ENCODE measurements at places on chromosomes 5 and 9.

GRCh38 chr5:42612750-42613366, 143.8 kb upstream of the CCDC152 start:
- DNase-seq = no peak

DNA sequence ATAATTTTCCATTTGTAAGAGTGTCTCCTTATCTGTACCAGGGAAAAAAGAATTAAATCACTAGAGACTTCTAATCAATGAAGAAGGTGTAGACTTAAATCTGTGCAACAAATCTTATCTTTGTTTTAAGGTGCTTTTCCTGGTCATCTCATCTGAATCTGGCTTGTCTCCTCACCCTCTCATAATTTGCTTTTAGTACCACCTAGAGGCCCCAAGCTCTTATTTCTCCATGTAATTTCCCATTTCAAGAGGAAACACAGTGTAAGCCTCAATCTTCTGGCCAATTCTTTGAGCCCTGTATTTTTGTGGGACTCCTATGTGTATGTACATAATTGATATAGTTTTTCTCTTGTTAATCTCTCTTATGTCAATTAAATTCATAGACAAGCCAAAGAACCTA, 1975.3 kb upstream of the CDH6 start:
- DNase-seq = no peak

DNA sequence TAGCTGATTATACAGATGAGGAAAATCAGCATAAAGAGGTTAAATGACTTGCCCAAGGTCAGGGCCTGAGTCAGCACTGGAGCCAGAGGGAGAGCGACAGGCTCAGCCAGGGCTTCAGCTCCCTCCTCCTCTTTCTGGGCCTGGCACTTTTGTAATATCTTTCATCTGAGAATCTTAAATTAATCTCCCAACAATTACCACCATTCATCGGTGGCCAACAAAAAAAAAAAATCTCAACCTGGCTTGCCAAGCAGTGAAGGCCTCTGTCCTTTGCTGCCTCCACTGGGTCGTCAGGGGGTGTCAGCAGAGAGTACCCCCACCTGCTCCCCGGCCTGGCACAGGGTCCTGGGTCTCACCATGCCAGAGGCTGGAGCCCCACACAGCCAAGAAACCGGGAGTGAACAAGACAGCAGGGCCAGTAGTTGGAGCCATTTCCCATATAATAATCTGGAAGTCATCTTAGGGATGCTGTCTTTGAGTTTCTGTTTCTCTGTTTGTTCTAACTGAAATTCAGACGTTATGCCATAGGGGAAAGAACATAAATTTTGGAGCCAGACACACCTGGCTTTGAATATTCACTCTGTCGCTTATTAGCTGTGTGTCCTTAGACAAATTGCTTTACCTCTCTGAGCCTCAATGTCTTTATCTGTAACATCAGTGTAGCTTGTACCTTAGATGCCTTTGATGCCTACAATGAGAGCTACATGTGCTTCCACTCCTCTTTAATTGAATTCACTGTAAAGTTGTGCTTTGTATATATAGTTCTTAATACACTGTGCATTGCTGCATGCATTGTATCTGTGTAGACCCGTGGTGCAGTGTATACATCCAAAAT, 299.9 kb upstream of the MSX2 start:
- no peak for DNase-seq

DNA sequence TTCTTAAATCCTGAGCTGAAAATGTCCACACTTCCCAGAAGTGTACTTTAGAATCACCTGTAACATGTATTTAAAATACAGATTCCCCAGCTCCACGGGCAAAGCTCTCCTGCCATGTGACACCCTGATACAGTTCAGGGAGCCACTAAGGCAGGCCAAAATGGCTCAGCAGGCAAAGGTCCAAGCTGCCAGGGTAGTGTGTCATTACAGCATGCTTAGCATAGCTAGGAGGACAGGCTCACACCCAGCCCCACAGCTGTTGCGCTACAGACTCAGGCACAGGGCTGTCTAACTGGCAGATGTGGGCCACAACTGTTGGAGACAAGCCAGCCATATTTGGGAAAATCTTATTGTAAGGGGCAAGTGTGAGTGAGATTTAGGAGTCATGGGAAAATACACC, 73.0 kb downstream of the C9orf85 start:
- DNase-seq = no peak

All from RWPE2 (cell line).